ENCODE measurements at places on chromosomes 6 and 20. TPM values are rescaled to one million over a fixed set of nuclear protein-coding genes. Genes with fewer than 3 reads are reported as not detected.

- H3K36me3 ChIP-seq, result no peaks in the 10 kb centered on the region
- peak overlapping the region; percentile 6 for H3K27ac ChIP-seq
- H3K4me3 ChIP-seq, result no peak overlapping the region
- H3K27me3 ChIP-seq, result no peaks in the 10 kb centered on the region
- no peak for DNase-seq
Measured at GRCh38 chr6:16419636-16420336, 181.4 kb downstream of the GMPR start.

- no peaks in the 10 kb centered on the region for H3K36me3 ChIP-seq
- no peaks in the 10 kb centered on the region for H3K4me1 ChIP-seq
- no peak for DNase-seq
- H3K27me3 ChIP-seq, result no peaks in the 10 kb centered on the region
- H3K27ac ChIP-seq, result no peak overlapping the region
Measured at GRCh38 chr20:22619806-22620205, 35.4 kb upstream of the FOXA2 start.

DNA sequence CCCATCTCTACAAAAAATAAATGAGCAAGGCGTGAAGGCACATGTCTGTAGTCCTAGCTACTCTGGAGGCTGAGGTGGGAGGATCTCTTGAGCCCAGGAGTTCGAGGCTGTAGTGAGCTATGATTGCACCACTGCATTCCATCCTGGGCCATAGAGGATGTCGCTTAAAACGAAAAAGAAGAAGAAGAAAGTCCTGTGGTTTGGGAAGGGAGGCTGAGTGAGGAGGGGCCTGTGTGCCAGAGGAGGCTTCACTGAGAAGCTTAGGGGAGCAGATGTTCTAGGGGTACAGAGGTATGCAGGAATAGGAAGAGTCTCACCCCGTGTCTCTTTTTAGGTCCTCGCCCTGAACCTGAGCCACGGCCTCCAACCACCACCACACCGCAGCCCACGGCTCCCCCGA is 4.2 kb downstream of the MMP9 start:
- peaks cover 19% of the 10 kb centered on the region for H3K27me3 ChIP-seq
- H3K4me1 ChIP-seq, result peaks cover 14% of the 10 kb centered on the region
- no peak overlapping the region for H3K4me3 ChIP-seq
- DNase-seq, result no peak

- no peak for DNase-seq
- H3K36me3 ChIP-seq, result no peaks in the 10 kb centered on the region
- no peak overlapping the region for H3K4me3 ChIP-seq
- no peaks in the 10 kb centered on the region for H3K27me3 ChIP-seq
Measured at GRCh38 chr6:96626759-96627364, 63.9 kb downstream of the FHL5 start.

- DNase-seq, result peak; percentile 97
- H3K4me1 ChIP-seq, result peaks cover 21% of the 10 kb centered on the region
- peak overlapping the region; percentile 69 for H3K27ac ChIP-seq
- no peaks in the 10 kb centered on the region for H3K27me3 ChIP-seq
Measured at GRCh38 chr6:121780325-121781321, 345.2 kb downstream of the GJA1 start.

- H3K27ac ChIP-seq, result no peak overlapping the region
- no peak overlapping the region for H3K4me3 ChIP-seq
- peaks cover 49% of the 10 kb centered on the region for H3K4me1 ChIP-seq
- H3K27me3 ChIP-seq, result no peaks in the 10 kb centered on the region
- H3K36me3 ChIP-seq, result no peaks in the 10 kb centered on the region
Measured at GRCh38 chr20:53937339-53937741, 133.1 kb downstream of the BCAS1 start.

- H3K27ac ChIP-seq, result peak overlapping the region; percentile 43
- no peaks in the 10 kb centered on the region for H3K4me1 ChIP-seq
- DNase-seq, result no peak
- H3K27me3 ChIP-seq, result no peaks in the 10 kb centered on the region
Measured at GRCh38 chr6:32439139-32439538, 548 bp upstream of the HLA-DRA start.

DNA sequence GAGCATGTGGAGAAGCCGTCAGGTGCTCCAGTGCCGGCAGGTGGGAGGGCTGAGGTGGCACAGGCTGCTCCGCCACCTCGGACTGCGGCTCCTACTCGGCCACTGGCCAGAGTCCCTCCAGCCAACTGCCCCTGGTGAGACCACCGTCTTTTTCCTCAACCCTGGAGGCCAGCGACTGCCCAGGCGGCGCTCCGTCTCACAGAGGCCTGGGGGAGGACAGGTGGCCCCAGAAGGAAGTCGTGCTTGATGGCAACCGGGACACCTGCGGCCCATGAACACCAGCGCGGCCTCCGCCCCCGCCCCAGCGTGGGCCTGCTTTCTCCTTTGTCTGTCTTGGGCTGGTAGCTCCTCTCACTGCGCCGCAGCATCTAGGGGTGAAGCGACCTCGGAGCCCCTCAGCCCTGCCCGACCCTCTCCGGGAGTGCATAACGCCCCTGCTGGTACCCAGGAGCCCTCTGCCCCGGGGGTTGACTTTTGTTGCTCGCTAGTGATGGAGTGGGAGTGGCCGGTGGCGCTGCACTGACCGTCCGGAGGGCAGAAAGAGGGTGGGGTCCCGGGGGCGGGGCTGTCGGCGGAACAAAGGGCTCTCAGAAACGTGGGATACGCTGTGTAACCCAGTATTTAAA is 706 bp upstream of the TUBB2B start:
- peaks cover 61% of the 10 kb centered on the region for H3K4me1 ChIP-seq
- H3K27ac ChIP-seq, result peak overlapping the region; percentile 7
- DNase-seq, result no peak

- no peaks in the 10 kb centered on the region for H3K36me3 ChIP-seq
- H3K27me3 ChIP-seq, result no peaks in the 10 kb centered on the region
- no peak overlapping the region for H3K27ac ChIP-seq
- no peak overlapping the region for H3K4me3 ChIP-seq
- H3K4me1 ChIP-seq, result no peaks in the 10 kb centered on the region
- no peak for DNase-seq
Measured at GRCh38 chr6:101435038-101435437, 41.5 kb downstream of the GRIK2 start.

GRCh38 chr6:6575143-6575542 is 13.4 kb upstream of the LY86 start:
- no peaks in the 10 kb centered on the region for H3K4me1 ChIP-seq
- DNase-seq, result no peak
- H3K4me3 ChIP-seq, result no peak overlapping the region
- H3K27ac ChIP-seq, result no peak overlapping the region
- H3K27me3 ChIP-seq, result no peaks in the 10 kb centered on the region

GRCh38 chr20:14826543-14827313 is 489.3 kb upstream of the FLRT3 start:
- no peak overlapping the region for H3K4me3 ChIP-seq
- H3K27me3 ChIP-seq, result no peaks in the 10 kb centered on the region
- H3K4me1 ChIP-seq, result no peaks in the 10 kb centered on the region
- H3K27ac ChIP-seq, result no peak overlapping the region

GRCh38 chr6:111724039-111724438 is 118.4 kb upstream of the TRAF3IP2 start:
- H3K27ac ChIP-seq, result no peak overlapping the region
- no peaks in the 10 kb centered on the region for H3K27me3 ChIP-seq
- H3K4me1 ChIP-seq, result peaks cover 52% of the 10 kb centered on the region
- peaks cover 5% of the 10 kb centered on the region for H3K36me3 ChIP-seq

GRCh38 chr20:9807136-9807535 is 31.7 kb downstream of the PAK5 start:
- no peaks in the 10 kb centered on the region for H3K27me3 ChIP-seq
- H3K4me3 ChIP-seq, result no peak overlapping the region
- DNase-seq, result no peak
- no peak overlapping the region for H3K27ac ChIP-seq
- H3K36me3 ChIP-seq, result no peaks in the 10 kb centered on the region

DNA sequence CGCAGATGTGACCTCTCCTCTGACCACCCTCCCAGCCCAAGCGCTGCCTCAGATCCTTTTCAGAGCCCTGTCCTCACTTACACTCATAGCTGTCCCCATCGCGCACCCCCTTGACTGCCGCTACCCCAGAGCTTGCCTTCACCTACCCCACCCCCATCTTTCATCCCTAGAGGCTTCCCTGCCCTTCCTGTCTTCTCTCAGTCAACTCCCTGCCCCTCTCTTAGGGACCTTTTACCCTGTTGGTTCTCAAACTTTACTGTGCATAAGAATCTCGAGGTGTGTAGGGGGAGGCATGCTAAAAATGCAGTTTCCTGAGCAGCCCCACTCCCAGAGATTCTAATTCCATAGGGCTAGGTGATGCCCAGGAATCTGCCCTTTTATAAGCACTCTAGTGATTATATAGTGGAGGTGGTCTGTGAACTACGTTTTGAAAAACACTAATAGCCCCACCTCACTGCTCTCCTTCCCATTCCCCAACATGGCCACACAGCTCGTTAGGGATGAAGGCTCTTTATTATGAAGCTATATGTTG is 725 bp downstream of the TM9SF4 start:
- H3K36me3 ChIP-seq, result no peaks in the 10 kb centered on the region
- H3K4me1 ChIP-seq, result peaks cover 46% of the 10 kb centered on the region
- H3K4me3 ChIP-seq, result peak overlapping the region; percentile 94
- H3K27me3 ChIP-seq, result no peaks in the 10 kb centered on the region

DNA sequence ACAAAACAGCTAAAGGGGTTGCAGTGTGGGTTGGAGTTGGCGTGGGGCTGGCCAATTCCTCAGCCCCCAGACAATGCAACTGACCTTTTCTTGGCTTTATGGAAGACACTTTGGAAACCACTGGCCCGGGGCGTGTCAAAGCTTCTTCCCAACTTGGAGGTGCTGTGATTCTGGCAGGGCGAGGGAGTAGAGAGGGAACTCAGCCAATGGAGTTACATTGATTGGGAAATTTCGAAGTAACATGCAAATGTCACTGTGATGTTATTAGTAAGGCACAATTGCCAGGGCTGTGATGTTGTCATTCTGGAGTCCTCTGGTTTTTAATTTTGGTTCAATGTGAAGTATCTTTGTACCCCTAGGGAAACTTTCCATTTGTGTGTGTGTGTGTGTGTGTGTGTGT is 41.5 kb upstream of the EPB41L1 start:
- no peak overlapping the region for H3K4me3 ChIP-seq
- H3K36me3 ChIP-seq, result no peaks in the 10 kb centered on the region
- peaks cover 10% of the 10 kb centered on the region for H3K4me1 ChIP-seq
- DNase-seq, result no peak

GRCh38 chr6:161050134-161050765 is 58.7 kb downstream of the MAP3K4 start:
- H3K4me1 ChIP-seq, result no peaks in the 10 kb centered on the region
- no peak overlapping the region for H3K27ac ChIP-seq
- H3K27me3 ChIP-seq, result no peaks in the 10 kb centered on the region
- no peaks in the 10 kb centered on the region for H3K36me3 ChIP-seq
- no peak overlapping the region for H3K4me3 ChIP-seq

- no peaks in the 10 kb centered on the region for H3K27me3 ChIP-seq
- H3K27ac ChIP-seq, result peak overlapping the region; percentile 27
- no peak for DNase-seq
- H3K36me3 ChIP-seq, result no peaks in the 10 kb centered on the region
- peaks cover 21% of the 10 kb centered on the region for H3K4me1 ChIP-seq
Measured at GRCh38 chr6:142542704-142543233, 241.0 kb downstream of the ADGRG6 start.

- no peaks in the 10 kb centered on the region for H3K36me3 ChIP-seq
- H3K4me3 ChIP-seq, result no peak overlapping the region
- peak overlapping the region; percentile 77 for H3K27ac ChIP-seq
- no peaks in the 10 kb centered on the region for H3K27me3 ChIP-seq
- H3K4me1 ChIP-seq, result peaks cover 22% of the 10 kb centered on the region
Measured at GRCh38 chr6:156021746-156022396, 566.2 kb upstream of the NOX3 start.

- no peak overlapping the region for H3K4me3 ChIP-seq
- no peak overlapping the region for H3K27ac ChIP-seq
- H3K27me3 ChIP-seq, result no peaks in the 10 kb centered on the region
- H3K36me3 ChIP-seq, result no peaks in the 10 kb centered on the region
- H3K4me1 ChIP-seq, result no peaks in the 10 kb centered on the region
Measured at GRCh38 chr6:79557673-79558467, 20.6 kb upstream of the LCA5 start.

DNA sequence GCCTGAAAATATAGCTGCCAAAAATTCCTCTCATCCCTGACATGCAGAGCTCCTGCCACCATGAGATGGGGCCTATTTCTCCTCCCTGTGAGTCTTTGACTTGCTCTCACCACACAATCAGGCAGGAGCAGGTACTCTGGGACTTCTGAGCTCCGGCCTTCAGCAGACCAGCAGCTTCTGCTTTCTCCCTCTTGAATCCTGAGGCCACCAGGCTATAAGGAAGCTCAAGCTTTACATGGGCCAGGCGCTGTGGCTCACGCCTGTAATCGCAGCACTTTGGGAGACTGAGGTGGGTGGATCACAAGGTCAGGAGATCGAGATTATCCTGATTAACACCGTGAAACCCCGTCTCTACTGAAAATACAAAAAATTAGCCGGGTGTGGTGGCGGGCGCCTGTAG is 238.7 kb upstream of the RREB1 start:
- no peak overlapping the region for H3K4me3 ChIP-seq
- no peaks in the 10 kb centered on the region for H3K36me3 ChIP-seq
- DNase-seq, result no peak
- H3K4me1 ChIP-seq, result no peaks in the 10 kb centered on the region

DNA sequence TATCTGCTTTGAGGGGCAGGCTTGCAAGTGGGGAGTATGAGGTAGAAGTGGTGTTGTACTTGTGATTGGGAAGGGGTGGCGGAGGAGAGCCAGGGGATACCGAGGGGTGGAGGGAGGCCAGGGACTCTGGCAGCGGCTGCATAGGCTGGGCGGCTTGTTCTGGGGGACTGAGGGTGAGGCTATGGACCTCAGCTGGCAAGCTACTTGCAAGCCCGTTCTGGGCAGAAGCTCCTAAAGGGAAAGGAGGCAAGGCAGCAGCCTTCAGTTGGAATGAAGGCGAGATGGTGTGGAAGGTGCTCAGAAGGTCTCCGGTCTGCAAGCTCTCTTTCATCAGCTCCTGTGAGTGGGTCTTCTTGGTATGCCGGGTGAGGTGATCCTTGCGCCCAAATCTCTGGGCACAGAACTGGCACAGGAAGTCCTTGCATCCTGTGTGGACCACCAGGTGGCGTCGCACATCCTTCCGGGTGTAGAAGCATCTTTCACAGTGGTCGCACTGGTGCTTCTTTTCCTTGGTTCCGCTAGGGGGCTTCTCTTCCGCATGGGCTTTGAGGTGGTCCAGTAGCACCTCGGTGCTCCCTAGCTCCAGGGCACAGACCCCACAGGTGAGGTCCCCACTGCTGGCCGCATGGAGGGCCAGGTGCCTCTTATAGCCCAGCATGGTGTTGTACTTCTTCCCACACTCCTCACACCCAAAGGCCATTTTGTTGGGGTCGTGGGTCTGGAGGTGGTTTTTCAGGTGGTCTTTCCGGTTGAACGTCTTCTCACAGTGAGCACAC is 66.0 kb downstream of the PLAGL1 start:
- H3K4me3 ChIP-seq, result no peak overlapping the region
- H3K4me1 ChIP-seq, result no peaks in the 10 kb centered on the region

GRCh38 chr6:46748940-46749503 is 2.3 kb downstream of the ANKRD66 start:
- no peak overlapping the region for H3K4me3 ChIP-seq
- no peaks in the 10 kb centered on the region for H3K4me1 ChIP-seq
- no peak overlapping the region for H3K27ac ChIP-seq
- no peaks in the 10 kb centered on the region for H3K27me3 ChIP-seq
- no peak for DNase-seq

Gene GLP1R
- total RNA-seq, result not detected

Gene CST5
- not detected for total RNA-seq

Gene LGSN
- total RNA-seq, result not detected

Gene FAM209A
- not detected for total RNA-seq

Gene EMILIN3
- total RNA-seq, result 5.6 TPM

Gene ZNF318
- total RNA-seq, result 17.2 TPM

Gene CRISP3
- total RNA-seq, result 19.2 TPM
